ENCODE measurements at places on chromosomes 6 and 20. TPM values are rescaled to one million over a fixed set of nuclear protein-coding genes. Genes with fewer than 3 reads are reported as not detected.

SUMO4 gene
- total RNA-seq = not detected

RGS17 gene
- total RNA-seq = 0.20 TPM

EYA2 gene
- total RNA-seq = 27.0 TPM

PAX1 gene
- not detected for total RNA-seq

RHAG gene
- total RNA-seq = not detected

FOXA2 gene
- 0.35 TPM for total RNA-seq

SCGN gene
- total RNA-seq = not detected

NFATC2 gene
- total RNA-seq = not detected

EDN1 gene
- 23.2 TPM for total RNA-seq
